Left ventricle myocardium inferior (tissue), 1 donor: ENCODE measurements at places on chromosomes 5 and 9.

- DNase-seq = no peak
Measured at GRCh38 chr9:699396-699795, 142.1 kb upstream of the DMRT1 start.

GRCh38 chr9:116877072-116877471 lies 190.0 kb downstream of the TRIM32 start:
- DNase-seq = no peak

- no peak for DNase-seq
Measured at GRCh38 chr9:99073985-99074901, 30.7 kb upstream of the TGFBR1 start.

DNA sequence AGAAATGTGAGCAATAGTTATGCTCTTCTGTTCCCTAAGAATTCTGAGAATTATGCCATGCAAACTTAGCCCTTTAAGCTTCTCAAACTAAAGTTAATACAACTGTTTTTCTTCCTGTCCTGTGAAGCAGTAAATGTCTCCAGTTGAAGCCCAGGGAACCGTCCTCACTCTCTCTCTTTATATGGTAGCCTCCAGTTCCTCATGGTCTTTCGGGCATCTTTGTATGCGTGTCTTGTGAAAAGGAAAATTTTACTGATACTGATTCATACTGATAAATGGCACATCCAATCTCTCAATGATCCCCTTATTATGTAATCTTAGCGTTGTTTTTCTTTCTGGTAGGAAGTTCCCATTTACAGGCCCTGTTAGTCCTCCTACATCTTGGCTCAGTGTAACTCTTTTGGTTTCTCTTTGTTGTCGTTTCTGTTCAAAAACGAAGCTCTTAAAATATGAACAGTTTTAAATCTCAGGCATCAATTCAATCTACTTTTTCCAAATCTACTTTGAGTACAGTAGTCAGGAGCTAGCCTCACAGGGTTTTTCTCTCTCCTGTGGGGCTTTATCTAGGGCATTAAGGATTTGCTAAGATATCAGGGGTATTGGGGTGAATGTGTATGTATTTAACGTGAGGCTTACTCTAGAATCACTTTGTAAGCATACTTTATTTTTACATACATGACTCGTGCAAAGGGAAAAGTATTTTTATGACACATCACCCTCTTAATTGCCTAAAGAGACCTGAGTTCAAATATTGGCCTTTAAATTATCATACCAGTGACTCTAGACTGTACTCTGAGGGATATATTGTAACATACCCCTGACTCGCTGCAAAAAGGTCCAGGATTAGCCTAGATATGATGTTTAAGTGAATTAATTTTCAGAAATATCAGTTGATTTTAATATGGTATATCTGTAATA lies 258.0 kb downstream of the NR3C1 start:
- no peak for DNase-seq

DNA sequence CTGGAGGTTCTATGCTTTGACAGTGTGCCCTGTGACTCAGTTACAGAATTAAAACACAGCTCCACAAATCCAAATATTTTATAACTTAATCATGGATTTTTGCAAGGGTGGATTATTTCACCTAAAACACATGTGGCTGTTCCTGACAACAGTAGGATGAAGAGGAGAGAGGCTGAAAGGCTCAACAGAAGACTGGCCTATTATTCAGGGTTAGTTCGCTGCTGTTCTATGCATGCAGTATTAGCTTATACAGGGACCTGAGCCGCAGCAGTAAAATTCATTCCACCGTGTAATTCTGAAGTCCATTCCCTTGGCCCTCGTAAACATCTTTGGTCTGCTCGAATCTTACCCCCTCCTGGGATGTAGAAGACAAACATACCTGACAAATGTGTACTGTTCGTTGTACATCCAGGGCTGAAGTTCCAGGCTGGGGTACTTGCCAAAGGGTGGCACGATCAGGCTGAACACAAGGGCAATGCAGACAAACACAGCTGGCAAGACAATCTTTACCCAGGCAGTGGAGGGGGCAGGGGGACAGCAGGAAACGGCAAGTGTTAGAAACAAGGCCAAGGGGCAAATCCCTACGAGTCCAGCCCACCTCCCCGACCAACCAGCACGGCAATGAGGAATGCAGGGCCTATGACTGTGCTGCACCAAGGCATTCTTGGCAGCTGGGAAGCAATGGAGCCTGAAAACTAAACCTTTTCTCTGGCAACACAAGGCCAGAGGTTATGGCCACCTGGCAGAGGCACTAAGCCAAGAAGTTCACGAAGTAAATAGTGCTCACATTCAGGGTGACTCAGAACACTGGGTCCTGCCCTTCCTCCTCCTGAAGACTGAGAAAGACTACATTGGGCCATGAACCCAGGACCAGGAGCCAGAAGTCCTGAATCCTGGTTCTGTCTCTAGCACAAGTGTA lies 46.8 kb downstream of the NIPSNAP3B start:
- no peak for DNase-seq

DNA sequence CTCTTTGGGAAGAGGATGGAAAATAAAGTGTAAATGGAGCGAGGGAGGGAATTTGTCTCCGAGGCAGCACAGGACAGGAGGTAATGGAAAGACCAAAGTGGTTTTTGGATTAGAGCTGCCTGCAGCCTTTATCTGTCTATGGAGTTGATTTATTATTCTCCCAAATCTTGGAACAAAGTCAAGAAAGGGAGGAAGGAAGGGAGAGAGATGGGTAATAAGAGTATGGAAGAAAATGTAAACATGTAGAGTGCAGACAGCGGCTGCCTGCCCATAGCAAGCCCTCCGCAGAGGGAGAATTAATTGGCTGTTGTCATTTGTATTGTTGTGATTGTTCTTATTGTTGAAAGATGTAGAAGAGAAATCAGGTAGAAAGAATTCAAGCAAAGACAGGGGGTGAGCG lies 15.7 kb downstream of the KCNIP1 start:
- DNase-seq = no peak

DNA sequence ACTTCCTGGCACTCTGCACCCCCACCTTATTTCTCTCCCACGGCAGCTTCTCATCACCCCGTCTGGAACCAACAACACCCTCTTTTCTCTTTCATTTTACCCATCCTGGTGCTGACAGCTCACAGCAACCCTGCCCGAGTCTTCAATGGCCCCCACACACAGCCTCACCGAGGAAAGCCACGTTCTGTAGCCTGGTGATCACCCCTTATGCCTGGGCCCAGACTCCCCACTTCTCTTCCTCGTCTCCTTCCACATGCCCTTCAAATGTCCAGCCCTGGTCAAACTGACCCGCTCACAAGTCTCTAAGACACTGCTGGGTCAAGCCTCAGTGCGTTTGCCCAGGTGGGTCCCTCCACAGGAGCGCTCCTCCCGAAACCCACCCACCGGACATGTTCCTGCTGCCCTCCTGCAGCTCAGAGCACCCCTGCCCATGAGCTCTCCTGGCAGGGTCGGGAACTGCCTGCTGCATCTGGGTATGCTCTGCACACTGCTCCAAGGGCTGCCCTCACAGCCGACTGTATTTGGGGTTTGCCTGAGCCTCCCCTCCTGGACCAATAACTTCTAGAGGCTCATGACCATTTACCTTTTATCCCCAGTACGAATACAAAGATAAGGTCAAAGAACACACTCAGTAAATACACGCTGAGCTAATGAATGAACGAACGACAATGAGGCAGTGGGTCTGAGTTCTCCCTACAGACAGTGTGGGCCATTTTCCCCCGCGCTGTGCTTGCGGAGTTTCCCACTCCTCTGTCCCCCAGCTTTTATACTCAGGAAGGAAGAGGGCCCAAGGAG lies 154.7 kb upstream of the PHYKPL start:
- no peak for DNase-seq

DNA sequence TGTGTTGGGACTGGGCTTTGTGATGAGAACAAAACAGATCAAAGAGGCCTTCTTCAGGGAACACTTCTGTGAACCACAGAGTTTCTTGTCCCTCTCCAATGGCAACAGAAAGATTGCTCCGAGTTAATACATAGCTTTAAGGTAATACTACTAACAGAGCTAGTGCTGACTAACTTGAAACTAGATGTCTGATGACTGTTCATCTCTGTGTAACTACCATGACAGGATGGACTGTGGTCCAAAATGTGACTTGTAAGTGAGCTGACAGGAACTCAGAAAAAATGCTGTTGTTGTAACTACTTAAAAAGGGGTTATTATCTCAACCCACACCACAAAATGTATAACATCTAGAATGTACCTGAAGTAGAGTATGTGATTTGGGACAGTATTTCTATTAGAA lies 630.2 kb upstream of the DMAC1 start:
- DNase-seq = no peak

DNA sequence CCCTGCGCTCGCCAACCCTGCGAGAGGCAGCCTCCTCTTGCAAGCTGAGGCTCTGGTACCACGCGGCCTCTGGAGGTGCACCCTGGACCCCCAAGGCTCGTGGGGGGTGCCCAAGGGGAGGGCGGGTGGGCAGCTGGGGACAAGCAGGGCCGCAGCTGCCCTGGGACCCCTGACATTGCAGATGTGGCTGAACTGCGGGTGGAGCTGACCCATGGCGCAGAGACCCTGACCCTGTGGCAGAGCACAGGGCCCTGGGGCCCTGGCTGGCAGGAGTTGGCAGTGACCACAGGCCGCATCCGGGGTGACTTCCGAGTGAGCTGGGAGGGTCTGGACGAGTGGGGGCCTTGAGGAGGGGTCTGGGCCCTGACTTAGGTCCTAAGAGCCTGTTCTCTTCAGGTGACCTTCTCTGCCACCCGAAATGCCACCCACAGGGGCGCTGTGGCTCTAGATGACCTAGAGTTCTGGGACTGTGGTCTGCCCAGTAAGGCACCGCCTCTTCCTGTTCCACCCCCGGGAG lies 1.5 kb downstream of the MAMDC4 start:
- peak; percentile 13 for DNase-seq

GRCh38 chr5:163861670-163862069 lies 356.3 kb downstream of the MAT2B start:
- no peak for DNase-seq

DNA sequence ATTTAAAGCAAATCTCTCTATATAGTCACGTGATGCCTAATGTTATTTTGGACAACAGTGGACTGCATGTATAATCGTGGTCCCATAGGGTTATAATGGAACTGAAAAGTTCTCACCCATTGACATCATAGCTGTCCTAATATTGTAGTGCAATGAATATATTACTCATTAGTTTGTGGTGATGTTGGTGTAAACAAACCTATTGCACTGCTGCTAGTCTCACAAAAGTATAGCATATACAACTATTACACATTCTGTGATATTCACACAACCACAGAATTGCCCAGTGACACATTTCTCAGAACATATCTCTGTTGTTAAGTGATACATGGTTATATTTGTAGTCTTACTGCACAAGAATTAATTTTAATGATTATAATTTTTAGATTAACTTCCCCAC lies 37.7 kb downstream of the IPO11 start:
- DNase-seq = no peak
